ENCODE measurements at places on chromosomes 5 and 9. TPM values are rescaled to one million over a fixed set of nuclear protein-coding genes. Genes with fewer than 3 reads are reported as not detected.

- no peak overlapping the region for H3K4me3 ChIP-seq
- H3K27me3 ChIP-seq: no peaks in the 10 kb centered on the region
- no peak for DNase-seq
- no peaks in the 10 kb centered on the region for H3K4me1 ChIP-seq
- no peak overlapping the region for H3K27ac ChIP-seq
- H3K36me3 ChIP-seq: peaks cover 3% of the 10 kb centered on the region
These were observed 15.0 kb downstream of the ICE1 start for GRCh38 chr5:5437227-5438172.

GRCh38 chr9:13614060-13614459, 334.6 kb upstream of the MPDZ start:
- H3K27ac ChIP-seq: no peak overlapping the region
- peaks cover under 1% of the 10 kb centered on the region for H3K4me1 ChIP-seq
- H3K4me3 ChIP-seq: no peak overlapping the region
- DNase-seq: no peak
- H3K36me3 ChIP-seq: no peaks in the 10 kb centered on the region
- no peaks in the 10 kb centered on the region for H3K27me3 ChIP-seq

DNA sequence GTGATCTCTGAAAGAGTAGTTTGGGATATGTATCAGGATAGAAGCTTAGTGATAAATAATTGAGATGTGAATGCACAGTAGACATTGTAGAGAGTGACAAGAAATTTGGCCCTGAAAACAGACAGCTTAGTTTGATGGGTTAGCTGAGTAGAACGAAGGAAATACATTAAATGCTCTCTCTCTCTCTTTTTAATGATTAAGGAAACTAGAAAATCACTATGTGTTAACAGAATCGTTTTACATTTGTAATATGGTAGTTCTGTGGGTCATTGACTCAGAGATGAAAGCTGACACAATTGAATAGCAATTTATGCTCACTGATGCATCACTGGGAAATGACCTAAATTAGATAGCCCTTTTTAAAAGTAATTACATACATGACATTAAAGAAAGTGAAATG, 739.8 kb upstream of the PTPRD start:
- no peaks in the 10 kb centered on the region for H3K27me3 ChIP-seq
- no peak overlapping the region for H3K27ac ChIP-seq
- H3K4me1 ChIP-seq: no peaks in the 10 kb centered on the region
- no peaks in the 10 kb centered on the region for H3K36me3 ChIP-seq

DNA sequence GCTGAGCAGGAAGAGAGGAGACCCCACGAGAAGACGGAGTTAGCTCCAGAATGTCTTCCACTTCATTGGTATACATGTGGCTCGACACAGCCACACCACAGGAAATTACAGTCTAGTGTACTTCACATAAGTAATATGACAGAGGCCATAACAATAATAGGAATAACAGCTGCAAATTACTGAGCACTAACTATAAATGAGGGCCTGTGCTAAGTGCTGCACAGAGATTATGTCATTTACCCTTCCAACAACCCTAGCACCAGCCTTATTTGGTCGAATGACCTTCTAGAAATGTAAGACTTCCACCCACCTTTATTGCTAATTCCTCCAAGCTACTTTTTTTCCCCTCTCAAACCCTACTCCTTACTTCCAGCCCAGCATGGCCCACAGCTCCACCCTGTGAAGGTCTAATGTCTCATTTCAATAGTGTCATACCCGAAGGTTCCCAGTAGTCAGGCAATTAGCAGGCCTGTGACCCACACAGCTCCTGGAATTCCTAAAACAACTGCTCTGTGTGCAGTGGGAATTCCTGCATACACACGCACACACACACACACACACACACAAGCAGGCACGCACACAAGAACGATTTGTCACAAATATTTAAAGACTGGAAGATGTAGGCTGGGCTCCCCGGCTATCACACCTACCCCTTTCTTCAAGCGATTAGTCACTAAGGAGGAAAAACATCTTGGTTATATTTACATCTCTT, 134.5 kb downstream of the FRMD3 start:
- H3K27me3 ChIP-seq: no peaks in the 10 kb centered on the region
- peaks cover 7% of the 10 kb centered on the region for H3K4me1 ChIP-seq
- no peak overlapping the region for H3K4me3 ChIP-seq
- no peak overlapping the region for H3K27ac ChIP-seq
- DNase-seq: no peak
- no peaks in the 10 kb centered on the region for H3K36me3 ChIP-seq

DNA sequence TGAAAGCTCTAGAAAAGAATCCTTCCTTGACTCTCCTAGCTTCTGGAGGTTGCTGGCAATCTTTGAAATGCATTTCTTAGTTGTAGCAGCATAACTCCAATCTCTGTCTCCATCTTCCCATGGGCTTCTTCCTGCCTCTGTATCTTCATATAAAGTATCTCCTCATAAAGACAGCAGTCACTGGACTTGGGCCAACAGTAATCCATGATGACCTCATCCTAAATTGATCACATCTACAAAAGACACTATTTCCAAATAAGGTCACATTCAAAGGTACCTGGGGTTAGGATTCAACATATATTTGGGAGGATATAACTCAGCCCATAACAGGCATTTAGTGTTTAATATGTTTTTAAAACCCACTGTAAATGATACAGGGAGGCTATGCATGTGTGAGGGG, 123.3 kb downstream of the MLLT3 start:
- no peak overlapping the region for H3K4me3 ChIP-seq
- H3K27ac ChIP-seq: no peak overlapping the region
- no peaks in the 10 kb centered on the region for H3K36me3 ChIP-seq
- no peaks in the 10 kb centered on the region for H3K27me3 ChIP-seq
- no peak for DNase-seq

DNA sequence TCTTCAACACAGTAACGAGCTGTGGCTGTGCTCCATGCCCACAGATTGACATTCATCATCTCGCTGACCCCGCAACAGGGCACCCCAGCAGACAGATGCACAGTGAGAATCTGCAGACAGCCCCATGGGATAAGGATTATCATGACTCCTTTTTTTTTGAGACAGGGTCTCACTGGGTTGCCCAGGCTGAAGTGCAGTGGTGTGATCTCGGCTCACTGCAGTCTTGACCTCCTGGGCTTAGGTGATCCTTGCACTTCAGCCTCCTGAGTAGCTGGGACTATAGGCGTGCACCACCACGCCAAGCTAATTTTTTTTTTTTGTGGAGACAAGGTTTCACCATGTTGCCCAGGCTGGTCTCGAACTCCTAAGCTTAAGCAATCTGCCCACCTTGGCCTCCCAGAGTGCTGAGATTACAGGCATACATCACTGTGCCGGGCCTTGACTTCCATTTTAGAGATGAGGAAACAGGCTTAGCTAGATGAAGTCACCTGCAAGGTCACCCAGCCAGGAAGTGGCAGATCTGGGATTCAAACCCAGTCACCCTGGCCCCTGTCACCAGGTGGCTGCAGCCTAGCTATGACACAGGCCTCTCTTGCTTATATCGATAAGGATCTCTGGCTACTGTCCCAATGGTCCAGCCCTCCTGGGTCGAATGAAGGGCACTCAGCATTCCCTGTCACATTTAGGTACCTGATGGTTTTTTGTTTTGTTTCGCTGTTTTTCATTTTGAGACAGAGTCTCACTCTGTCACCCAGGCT, 5.1 kb downstream of the AIF1L start:
- H3K27ac ChIP-seq: no peak overlapping the region
- no peaks in the 10 kb centered on the region for H3K36me3 ChIP-seq
- H3K27me3 ChIP-seq: no peaks in the 10 kb centered on the region
- H3K4me1 ChIP-seq: peaks cover 21% of the 10 kb centered on the region
- DNase-seq: no peak
- H3K4me3 ChIP-seq: no peak overlapping the region

GRCh38 chr5:131536211-131536826, 98.7 kb downstream of the RAPGEF6 start:
- H3K4me3 ChIP-seq: no peak overlapping the region
- DNase-seq: no peak
- no peaks in the 10 kb centered on the region for H3K27me3 ChIP-seq
- H3K4me1 ChIP-seq: no peaks in the 10 kb centered on the region

GRCh38 chr5:155746367-155747038, 580.5 kb upstream of the SGCD start:
- no peaks in the 10 kb centered on the region for H3K4me1 ChIP-seq
- H3K27me3 ChIP-seq: no peaks in the 10 kb centered on the region
- DNase-seq: no peak
- H3K27ac ChIP-seq: no peak overlapping the region

GRCh38 chr5:137365126-137365865, 133.8 kb downstream of the SPOCK1 start:
- DNase-seq: no peak
- peaks cover 7% of the 10 kb centered on the region for H3K4me1 ChIP-seq
- no peaks in the 10 kb centered on the region for H3K27me3 ChIP-seq
- H3K36me3 ChIP-seq: no peaks in the 10 kb centered on the region

GRCh38 chr5:1934801-1935429, 52.2 kb upstream of the IRX4 start:
- H3K36me3 ChIP-seq: no peaks in the 10 kb centered on the region
- H3K4me1 ChIP-seq: no peaks in the 10 kb centered on the region
- no peak for DNase-seq
- H3K27me3 ChIP-seq: peaks cover 40% of the 10 kb centered on the region
- no peak overlapping the region for H3K27ac ChIP-seq

GRCh38 chr9:74138182-74138581, 359.0 kb upstream of the RORB start:
- no peak for DNase-seq
- H3K27ac ChIP-seq: no peak overlapping the region
- H3K4me1 ChIP-seq: no peaks in the 10 kb centered on the region
- no peak overlapping the region for H3K4me3 ChIP-seq

DNA sequence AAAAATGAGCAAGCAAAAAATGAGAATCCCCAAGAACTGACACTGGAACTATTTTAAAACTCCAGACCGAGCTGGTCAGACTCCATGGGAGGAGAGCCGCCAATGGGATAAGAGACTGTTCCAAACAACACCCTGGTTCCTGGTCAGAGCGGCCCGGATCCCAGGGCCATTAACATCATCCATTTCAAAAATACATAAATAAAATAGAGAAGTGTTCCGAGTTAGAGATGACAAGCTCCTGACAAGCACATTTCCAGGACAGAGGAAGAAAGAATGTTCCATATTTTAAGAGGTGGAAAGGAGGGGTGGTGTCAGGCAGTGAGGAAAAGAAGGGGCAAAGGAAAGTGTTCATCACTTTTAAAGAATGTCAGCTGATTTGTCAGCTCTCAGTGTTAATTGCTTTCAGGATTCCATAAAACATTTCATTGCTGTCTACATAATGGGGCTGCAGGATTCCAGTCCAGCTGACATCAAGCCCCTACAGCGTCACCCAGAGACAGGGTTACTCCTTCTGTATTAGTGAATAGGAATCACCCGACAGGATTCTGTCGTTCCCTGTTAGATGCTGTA, 202.5 kb upstream of the TRIM32 start:
- H3K27me3 ChIP-seq: no peaks in the 10 kb centered on the region
- no peaks in the 10 kb centered on the region for H3K36me3 ChIP-seq
- no peak for DNase-seq
- no peak overlapping the region for H3K4me3 ChIP-seq
- H3K4me1 ChIP-seq: peaks cover 8% of the 10 kb centered on the region

DNA sequence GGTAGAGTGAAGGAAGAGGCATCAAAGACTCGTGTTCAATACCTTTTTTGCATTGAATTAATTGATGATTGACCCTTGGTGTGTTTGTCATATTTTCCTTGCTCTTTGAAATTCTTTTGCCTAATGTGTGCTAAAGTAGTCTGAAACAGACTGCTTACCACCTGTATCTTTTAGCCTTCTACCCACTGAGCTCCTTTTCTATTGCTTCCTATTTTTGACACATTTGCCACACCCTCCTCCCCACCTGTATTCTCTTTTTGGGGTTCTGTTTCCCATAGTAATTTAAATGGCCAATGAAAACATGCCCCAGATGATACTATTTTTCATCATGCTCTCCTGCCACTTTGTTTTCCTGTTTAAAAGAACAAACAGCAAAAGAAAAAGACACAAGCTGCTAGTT, 78.5 kb downstream of the ZCCHC7 start:
- no peak overlapping the region for H3K4me3 ChIP-seq
- H3K27me3 ChIP-seq: no peaks in the 10 kb centered on the region
- H3K27ac ChIP-seq: no peak overlapping the region
- peaks cover 64% of the 10 kb centered on the region for H3K4me1 ChIP-seq

DNA sequence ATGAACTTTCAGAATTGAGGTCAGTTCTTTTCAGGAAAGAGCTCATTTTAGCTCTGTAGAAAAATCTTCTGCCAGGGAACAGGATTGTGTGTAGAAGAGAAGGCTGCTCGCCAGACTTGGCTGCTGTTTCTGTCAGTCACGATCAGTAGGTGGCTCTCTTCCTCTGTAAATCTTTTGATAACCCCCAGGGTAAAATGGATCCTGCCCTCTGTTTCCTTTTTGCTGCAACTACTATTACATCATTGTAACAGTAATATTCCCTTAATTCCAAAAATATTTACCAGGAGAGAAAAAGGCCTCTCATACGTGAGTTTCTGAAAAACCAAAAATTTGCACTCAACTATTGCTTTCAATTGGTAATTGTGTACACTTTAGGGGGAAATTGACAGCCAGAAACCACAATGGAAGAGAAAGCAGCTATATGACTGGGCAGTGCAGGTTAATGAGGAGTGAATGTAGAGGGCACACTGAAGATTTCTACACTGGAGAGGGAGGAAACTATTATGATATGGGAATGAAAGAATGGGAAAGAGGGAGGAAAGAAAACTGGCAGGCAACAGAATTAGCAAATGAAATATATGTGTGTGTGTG, 12.3 kb downstream of the IFNA21 start:
- no peaks in the 10 kb centered on the region for H3K36me3 ChIP-seq
- H3K27me3 ChIP-seq: no peaks in the 10 kb centered on the region
- H3K27ac ChIP-seq: no peak overlapping the region
- no peaks in the 10 kb centered on the region for H3K4me1 ChIP-seq

- no peaks in the 10 kb centered on the region for H3K36me3 ChIP-seq
- no peak for DNase-seq
- H3K27ac ChIP-seq: no peak overlapping the region
- H3K4me1 ChIP-seq: peaks cover 18% of the 10 kb centered on the region
- no peaks in the 10 kb centered on the region for H3K27me3 ChIP-seq
These were observed 11.7 kb downstream of the PALM2AKAP2 start for GRCh38 chr9:109791747-109792146.

- peaks cover 19% of the 10 kb centered on the region for H3K27me3 ChIP-seq
- H3K27ac ChIP-seq: no peak overlapping the region
- DNase-seq: no peak
- no peaks in the 10 kb centered on the region for H3K36me3 ChIP-seq
These were observed 1.7 kb upstream of the GNG10 start for GRCh38 chr9:111659691-111660090.

The FAXDC2 gene
- total RNA-seq: 7.3 TPM

The MZB1 gene
- not detected for total RNA-seq

The GRM6 gene
- not detected for total RNA-seq

The CD72 gene
- 0.56 TPM for total RNA-seq

The GDNF gene
- total RNA-seq: not detected

The DIMT1 gene
- 24.0 TPM for total RNA-seq

The MYMK gene
- not detected for total RNA-seq

The SLC36A3 gene
- not detected for total RNA-seq

The CATSPER3 gene
- not detected for total RNA-seq

The SIT1 gene
- 0.56 TPM for total RNA-seq

The SMARCA2 gene
- total RNA-seq: 2.3 TPM
